ENCODE measurements at places on chromosomes 5 and 9.

DNA sequence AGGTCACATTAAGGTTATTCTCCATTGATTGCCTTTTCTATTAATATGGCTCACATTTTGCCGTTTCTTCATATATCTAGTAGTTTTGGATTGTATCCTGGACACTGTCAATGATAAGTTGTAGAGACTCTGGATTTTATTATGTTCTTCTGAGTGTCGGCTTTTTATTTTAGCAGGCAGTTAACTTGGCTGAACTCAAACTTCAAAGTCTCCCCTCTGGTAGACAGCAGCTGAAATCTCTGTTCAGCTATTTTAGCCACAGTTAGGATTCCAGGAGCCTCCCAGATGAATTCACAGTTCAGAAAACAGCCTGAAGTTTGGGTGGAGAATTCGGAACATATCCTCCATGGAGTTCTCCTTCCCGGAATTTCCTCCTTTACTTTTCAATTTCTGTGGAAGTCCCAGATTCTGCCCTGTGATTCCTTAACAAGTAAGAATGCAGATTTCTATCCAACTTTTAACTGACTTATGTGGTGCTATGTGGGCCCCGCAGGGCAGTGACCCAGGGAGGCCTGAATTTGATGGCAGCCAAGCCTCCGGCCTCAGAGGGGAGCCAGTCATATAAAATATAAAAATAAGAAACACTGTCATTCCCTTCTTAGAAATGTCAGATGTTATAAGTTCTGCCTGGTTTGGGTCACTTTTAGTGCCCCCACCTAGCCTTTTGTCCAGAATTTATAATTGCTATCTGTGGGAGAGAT, 39.3 kb upstream of the MVB12B start:
- no peak for DNase-seq

DNA sequence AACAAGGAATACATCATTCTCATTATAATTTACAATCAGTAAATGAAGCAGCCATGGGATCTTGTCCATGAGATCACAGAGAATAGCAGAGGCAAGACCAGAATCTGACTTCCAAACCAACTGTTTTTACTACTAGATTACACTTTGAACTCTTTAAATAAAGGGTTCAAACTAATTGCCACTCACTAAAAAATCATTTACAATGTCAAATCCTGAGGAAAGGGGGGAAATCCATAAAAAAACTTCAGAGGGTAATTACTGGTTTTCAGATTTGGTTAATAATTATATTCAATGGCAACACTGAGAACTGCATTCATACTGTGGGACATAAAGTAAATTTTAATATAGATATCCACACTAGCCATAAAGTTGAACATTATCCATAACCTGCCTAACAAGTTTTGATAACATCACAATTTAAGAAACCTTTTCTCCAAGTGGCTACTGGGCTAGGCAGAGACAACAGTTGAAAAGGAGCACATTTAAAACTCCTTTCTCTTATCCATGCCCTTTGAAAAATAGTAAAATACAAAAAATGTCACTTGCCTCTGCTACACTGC, 15.9 kb downstream of the PLPP1 start:
- DNase-seq, result no peak

DNA sequence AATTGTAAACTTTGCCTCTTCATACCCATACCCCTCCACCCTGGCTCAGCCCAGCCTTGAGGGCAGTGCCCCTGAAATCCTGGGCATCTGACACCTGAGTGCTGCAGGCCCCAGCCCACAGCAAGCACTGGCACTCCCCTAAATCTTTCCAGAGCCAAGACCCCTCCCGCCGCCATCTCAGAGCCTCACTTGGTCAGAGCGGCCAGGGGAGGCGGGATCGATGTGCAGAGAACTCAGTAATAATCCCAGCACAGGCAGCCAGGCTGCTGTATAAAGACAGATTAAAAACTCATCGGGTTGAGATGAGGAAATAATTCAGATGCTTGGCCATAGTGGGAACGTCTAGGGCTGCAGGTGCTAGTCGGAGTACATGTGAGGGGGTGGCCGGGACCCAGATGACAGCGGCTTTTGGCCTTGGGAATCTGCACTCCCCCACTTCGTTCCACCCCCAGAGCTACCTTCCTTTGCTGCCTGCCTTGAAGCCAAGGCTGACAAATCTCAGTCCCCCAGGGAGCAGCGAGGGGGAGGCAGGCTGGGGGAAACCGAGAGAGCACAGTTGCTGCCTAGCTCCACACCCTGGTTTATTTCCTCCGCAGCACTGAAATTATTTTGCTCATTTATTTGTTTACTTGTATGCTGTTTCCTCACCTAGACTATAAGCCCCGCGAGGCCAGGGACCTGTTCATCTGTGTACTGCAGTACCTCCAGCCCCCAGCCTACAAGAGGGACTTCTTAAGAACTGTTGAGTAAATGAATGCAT, 19.5 kb upstream of the ARAP3 start:
- DNase-seq, result no peak

DNA sequence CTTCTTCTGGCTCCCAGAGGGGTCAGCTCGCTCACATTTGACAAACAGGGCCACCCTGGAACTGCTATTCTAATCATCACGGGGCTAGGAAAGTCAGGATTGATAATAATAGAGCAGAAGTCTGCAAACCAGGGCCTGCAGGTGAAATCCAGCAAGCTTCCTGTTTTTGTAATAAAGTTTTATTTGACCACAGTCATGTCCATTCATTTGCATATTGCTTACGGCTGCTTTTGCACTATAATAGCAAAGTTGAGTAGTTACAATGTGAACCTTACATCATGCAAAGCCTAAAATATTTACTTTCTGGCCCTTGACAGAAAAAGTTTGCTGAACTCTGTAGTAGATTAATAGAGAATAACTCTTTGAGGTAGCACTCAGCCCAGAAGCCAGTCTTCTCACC, 63.2 kb upstream of the CTXN3 start:
- DNase-seq, result no peak

DNA sequence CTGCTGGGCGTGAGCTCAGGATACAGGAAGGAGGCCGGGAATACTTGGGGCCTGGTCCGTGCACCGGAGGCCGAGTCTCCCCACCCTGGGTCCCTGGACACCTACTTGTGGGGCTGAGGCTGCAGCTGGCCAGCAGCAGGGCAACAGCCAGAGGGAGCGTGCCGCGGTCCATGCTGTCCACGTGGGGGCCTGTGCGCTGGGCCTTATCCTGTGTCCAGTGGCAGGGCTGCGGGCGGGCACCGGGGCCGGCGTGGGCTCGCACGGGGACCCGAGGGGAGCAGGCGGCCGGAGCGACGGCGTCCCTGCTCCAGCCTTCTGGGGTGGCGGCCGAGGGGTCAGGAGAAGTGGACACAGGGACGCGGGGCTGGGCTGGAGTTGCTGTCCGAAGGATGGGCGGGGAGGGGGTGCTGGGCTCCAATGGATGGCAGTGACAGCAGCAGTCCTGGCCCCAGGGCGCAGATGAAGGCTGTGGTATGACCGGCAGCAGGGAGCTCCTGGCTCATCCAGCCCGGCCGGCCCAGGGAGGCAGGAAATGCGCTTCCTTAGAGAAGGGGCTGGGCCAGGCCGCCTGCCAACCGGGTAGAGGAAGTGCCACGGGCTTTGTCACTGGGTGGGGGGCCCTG, at the start of gene ENG:
Gene ENG, minus strand, starts transcription at position 475 of the 623 bp plus-strand sequence. Its CDS starts 303 bp downstream, at position 172.
- peak; percentile 62 for DNase-seq

DNA sequence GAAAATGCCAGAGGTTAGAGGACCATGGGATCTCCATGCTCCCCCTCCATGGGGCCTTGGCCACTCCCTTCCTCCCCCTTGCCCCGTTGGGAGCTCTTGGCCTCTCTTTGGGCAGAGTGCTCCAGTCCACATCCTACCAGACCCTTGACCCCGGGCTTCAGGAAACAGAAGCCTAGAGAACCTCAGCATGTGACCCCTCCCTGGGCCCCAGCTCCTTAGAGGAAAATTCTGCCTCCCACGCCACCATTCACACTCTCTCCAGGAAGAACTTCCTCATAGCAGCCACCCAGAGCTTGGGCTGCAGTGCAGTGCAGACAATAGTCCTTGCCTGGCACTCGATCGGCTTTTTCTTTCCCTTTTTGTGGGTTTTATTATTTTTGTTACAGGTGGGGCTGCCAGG, 6.0 kb downstream of the LHX6 start:
- DNase-seq, result no peak

DNA sequence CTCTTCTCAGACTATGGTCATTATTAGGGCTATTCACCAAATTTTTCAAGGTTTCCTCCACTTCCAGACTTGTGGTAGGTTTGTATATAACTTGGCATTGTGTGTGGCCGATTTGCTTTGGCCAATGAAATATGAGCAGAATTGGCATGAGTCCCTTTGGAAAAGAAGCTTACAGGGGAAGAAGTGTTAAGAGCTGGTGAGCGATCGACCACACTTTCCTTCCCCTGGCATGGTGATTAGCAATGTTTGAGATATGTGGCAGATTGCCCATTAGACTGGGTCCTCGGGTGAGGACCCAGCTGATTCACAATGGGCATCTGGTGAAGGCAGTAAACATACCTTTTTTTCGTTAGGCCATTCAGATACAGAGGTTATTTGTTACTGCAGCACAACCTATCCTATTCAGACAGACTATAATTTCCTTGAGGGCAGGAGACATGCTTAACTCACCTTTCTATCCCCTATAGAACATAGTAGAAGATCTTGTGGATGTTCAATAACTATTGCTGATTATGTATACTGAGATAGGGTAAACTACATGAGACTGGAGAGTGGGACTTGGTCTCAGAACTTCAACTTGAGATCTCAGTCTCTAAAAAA, 62.8 kb upstream of the KLF9 start:
- DNase-seq, result no peak

DNA sequence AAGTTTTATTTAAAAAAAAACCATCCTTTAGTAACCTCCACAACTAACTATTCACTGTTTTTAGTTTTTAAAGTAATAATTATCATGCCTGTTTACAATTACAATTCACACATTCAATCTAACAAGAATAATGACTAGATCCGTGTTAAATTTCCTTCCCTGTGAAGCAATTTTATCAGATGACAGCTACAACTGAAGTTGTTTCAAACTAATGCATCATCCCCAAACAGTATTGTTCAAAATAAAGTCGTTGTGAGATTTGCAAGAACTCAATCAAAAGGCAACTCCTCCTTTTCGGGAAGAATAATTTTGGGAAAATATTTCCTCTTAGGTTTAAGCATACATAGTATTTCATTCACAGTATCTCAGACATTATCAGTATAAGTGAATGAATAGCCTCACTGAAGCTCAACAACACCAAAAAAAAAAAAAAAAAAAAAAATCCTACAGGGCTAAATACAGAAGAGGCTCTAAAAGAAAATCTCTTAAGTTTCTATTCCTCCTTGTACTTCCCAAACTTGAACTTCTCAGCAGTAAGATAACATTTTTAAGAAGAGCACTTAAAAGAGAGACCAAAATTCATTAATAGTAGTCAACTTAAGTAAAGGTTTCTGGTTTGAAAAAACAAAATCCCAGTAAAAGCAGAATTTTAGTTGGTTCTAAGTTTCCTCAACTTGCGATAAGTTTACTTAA, 9.4 kb downstream of the C9orf72 start:
- DNase-seq, result no peak

GRCh38 chr5:56289602-56289987, 56.5 kb upstream of the ANKRD55 start:
- DNase-seq, result no peak

- no peak for DNase-seq
Observed at GRCh38 chr5:126415789-126416188, 7.4 kb upstream of the GRAMD2B start.

DNA sequence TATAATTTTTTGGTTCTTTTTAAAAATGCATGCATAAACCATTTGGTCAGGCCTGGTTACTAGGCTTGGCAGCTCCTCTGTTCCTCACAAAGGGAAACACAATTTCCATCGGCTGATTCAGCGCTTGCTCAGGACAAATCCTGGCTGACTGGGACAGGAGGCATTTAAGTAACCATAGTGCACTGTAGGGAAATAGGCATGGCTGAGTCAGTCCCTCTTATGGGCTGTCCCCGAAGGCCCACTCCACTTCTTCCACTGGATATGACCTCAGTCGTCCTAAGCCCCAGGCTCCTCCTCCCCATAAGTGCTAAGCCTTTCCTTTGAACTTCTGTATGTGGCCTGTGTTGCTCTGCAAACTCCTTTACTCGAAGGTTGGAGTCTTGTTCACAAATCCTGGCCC, 71.2 kb upstream of the GLIS3 start:
- DNase-seq, result no peak

GRCh38 chr9:126393876-126394275, 67.2 kb downstream of the MVB12B start:
- DNase-seq, result no peak

DNA sequence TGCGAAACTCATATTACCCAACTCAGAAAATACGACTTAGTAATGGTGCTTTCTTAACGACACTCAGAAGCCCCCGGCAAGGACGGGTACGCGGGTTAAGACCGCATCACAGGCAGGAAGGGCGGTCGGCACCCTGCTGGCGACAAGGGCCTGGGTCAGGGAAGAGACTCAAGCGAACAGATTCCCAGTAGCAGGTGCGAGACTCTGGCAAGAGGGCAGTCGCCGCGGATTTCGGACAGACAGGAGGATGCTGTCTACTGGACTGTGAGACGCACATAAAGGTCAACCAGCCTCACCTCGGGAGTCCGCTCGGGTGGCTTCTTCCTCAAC, 398 bp downstream of the RAPGEF6 start:
- peak; percentile 84 for DNase-seq

DNA sequence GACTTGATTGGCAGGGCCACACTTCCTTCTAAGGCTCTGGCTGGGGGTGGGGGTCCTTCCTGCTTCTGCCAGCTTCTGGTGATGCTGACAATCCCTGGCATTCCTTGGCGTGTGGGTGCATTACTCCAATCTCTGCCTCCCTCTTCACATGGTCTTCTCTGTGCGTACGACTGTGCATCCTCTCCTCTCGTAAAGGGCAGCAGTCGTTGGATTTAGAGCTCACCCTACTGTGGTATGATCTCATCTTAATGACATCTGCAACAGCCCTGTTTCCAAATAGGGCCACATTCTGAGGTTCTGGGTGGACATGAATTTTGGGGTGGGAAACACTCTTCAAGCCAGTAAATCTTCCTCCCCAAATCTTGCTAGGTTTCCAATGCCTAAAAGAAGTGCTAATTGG, 36.8 kb downstream of the ROPN1L start:
- no peak for DNase-seq

GRCh38 chr5:16536246-16536645, 70.6 kb upstream of the ZNF622 start:
- no peak for DNase-seq

GRCh38 chr5:129511291-129511690, 51.2 kb downstream of the ADAMTS19 start:
- DNase-seq, result no peak

- DNase-seq, result no peak
Observed at GRCh38 chr5:173554989-173555705, 61.3 kb downstream of the BOD1 start.

- no peak for DNase-seq
Observed at GRCh38 chr5:66139318-66139712, 4.8 kb upstream of the SREK1 start.

GRCh38 chr5:118326481-118327045, 661.8 kb downstream of the DTWD2 start:
- no peak for DNase-seq

GRCh38 chr9:86788456-86788855, 158.8 kb downstream of the GAS1 start:
- no peak for DNase-seq

Data from mucosa of descending colon (tissue), 3 donors.